ENCODE measurements at places on chromosomes 16 and 17.
A peak's percentile ranks its signal among the peaks of the same experiment; 100 is the strongest.

GRCh38 chr16:66273644-66274334, 92.7 kb upstream of the CDH5 start:
- no peak overlapping the region for H3K4me3 ChIP-seq
- no peaks in the 10 kb centered on the region for H3K27me3 ChIP-seq
- no peak for DNase-seq
- peaks cover 10% of the 10 kb centered on the region for H3K4me1 ChIP-seq
- H3K27ac ChIP-seq: no peak overlapping the region

DNA sequence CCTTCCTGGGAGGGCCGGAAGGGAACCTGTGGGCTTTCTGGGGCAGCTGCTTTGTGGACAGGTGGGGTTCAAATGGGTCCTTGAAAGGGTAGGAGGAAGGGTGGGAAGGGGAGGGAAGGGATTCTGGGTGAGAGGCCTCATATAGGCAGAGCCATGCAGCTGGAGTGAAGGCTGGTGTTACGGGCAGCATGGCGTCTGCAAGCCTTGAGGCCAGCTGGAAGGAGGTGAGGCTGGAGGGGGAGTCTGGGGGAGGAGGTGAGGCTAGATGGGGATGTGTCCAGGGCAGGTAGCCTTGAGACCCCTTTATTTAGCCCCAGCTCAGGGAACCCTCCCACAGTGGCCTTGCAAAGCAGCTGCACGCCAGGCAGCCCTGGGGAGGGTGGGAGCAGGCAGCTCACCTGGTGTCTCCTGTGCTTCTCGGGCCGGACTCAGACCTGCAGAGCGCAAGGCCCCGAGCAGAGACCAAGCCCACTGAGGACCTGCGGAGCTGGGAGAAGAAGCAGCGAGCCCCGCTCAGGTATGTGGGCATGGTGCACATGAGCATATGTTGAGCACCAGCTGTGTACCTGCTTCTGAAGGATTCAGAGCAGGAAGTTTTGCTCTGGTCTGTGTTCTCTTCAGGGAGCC, 50.6 kb downstream of the SNX20 start:
- no peak for DNase-seq
- no peaks in the 10 kb centered on the region for H3K27me3 ChIP-seq
- no peak overlapping the region for H3K27ac ChIP-seq
- H3K4me1 ChIP-seq: peaks cover 23% of the 10 kb centered on the region
- no peaks in the 10 kb centered on the region for H3K36me3 ChIP-seq

- H3K27me3 ChIP-seq: peaks cover 40% of the 10 kb centered on the region
- no peak for DNase-seq
- H3K4me3 ChIP-seq: no peak overlapping the region
- H3K4me1 ChIP-seq: no peaks in the 10 kb centered on the region
- H3K27ac ChIP-seq: no peak overlapping the region
Observed at GRCh38 chr17:31916491-31917064, 15.1 kb upstream of the UTP6 start.

DNA sequence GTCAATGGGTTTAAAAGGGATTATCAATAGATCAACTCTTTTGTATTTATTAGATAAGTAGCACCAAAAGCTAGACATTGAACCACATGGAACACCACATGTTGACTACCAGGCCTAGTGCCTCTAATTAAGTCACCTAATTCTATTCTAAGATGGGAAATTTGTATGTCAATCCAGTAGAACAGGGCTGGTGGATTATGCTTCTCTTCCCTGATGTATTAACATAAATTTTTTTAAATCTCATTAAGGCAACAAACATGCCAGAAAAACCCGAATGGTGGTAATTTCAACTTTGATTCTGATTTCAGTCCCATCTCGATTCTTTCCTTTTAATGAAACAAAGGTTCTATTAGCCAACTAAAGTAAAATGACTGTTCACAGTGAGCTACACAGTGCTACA, 92.6 kb downstream of the KANSL1 start:
- H3K4me3 ChIP-seq: no peak overlapping the region
- H3K36me3 ChIP-seq: no peaks in the 10 kb centered on the region

- no peaks in the 10 kb centered on the region for H3K4me1 ChIP-seq
- DNase-seq: no peak
- no peak overlapping the region for H3K27ac ChIP-seq
- no peaks in the 10 kb centered on the region for H3K27me3 ChIP-seq
- no peak overlapping the region for H3K4me3 ChIP-seq
Observed at GRCh38 chr16:22402191-22402590, 27.8 kb upstream of the CDR2 start.

DNA sequence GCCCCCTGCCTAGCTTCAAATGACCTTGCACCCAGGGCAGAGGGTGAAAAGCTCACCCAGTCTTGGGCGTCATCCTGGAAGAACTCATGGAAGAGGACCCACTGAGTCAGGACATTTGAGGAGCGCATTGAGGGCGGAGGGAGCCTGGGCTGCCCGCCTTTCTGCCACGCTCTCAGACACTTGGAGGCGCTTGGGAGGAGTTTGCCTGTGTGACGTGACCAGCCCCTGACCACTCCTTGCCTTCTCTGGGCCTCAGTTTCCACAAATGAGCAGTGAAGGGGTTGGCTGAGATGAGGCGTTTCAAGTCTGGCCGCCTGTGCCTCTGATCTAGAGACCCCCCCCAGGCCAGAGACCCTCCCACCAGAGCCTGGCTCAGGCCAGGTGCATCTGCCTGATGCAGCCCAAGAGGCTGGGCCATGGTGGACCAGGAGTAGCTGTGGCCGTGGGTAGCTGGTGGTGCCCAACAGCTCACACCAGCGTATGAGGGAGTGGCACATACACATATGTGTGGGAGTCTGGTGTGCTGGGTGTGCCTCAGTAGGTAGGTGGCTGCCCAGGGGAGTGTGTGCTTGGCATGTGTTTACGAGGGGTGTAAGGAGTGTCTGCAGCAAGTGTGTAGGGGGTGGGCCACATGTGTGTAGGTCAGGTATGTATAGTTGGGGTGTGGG, 80.2 kb upstream of the TOB1 start:
- no peak overlapping the region for H3K4me3 ChIP-seq
- peaks cover 60% of the 10 kb centered on the region for H3K4me1 ChIP-seq
- no peaks in the 10 kb centered on the region for H3K36me3 ChIP-seq
- H3K27ac ChIP-seq: no peak overlapping the region
- DNase-seq: peak; percentile 55

DNA sequence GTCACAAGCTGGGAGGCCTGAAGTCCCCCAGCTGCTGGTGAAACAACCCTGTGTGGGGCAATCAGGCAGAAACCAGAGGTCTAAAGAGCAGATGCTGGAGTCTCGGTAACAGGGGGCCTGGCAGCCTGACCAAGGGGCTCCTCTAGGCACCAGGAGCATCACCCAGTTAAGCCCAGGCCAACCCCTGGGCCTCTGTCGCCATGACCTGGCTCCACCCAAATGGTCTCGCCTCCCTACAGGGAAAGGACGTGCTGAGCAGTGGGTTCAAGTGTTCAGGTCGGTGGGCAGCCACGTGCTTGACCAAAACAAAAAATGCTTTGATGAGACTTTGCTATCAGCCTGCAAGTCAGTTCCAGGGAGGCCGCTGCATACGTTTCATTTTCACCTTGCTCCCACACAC, 240.3 kb downstream of the ZNF423 start:
- H3K36me3 ChIP-seq: no peaks in the 10 kb centered on the region
- H3K4me3 ChIP-seq: no peak overlapping the region
- H3K27ac ChIP-seq: no peak overlapping the region

DNA sequence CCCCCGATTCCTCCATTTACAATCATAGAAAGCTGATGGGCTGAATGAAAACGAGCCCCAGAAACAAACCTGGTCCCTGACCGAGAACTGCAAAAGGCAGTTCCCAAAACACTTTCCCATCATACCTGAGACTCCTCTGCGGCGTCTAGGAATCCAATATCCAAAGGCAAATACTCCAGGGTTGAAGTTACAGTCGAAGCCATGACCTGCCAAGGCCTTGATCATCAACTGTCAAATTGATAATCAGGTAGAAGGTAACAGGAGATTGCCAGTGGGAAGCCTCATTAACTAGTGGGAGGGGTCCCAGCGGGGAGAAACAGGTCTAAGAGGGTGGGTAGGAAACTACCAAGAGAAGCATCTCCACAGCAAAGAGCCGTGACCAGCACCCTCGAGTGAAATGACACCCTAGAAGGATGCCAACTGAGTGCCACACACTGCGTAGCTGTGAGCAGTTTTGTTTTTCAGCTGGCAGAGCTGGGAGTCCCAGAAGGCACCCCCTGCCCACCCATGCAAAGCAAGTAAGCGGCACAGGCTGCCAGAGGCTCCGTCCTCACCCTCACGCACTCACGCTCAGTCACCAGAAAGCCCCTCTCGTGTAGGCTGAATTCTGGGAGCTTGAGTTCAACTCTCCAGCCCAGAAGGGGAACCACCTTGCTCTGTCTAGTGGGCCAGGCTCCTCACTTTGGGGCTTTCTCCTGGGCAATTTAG, 146.1 kb downstream of the GAS7 start:
- H3K27ac ChIP-seq: peak overlapping the region; percentile 16
- no peaks in the 10 kb centered on the region for H3K36me3 ChIP-seq
- H3K4me1 ChIP-seq: peaks cover 11% of the 10 kb centered on the region
- no peak overlapping the region for H3K4me3 ChIP-seq

- H3K36me3 ChIP-seq: peaks cover 36% of the 10 kb centered on the region
- no peak for DNase-seq
- no peak overlapping the region for H3K4me3 ChIP-seq
- H3K27ac ChIP-seq: no peak overlapping the region
- no peaks in the 10 kb centered on the region for H3K4me1 ChIP-seq
Observed at GRCh38 chr17:16081507-16082087, 82.0 kb downstream of the TTC19 start.

GRCh38 chr17:9007052-9007714, 14.1 kb upstream of the NTN1 start:
- no peak overlapping the region for H3K27ac ChIP-seq
- no peaks in the 10 kb centered on the region for H3K27me3 ChIP-seq
- H3K4me3 ChIP-seq: no peak overlapping the region
- H3K36me3 ChIP-seq: no peaks in the 10 kb centered on the region

- no peaks in the 10 kb centered on the region for H3K4me1 ChIP-seq
- H3K27ac ChIP-seq: no peak overlapping the region
- no peak for DNase-seq
- no peaks in the 10 kb centered on the region for H3K36me3 ChIP-seq
- no peaks in the 10 kb centered on the region for H3K27me3 ChIP-seq
- H3K4me3 ChIP-seq: no peak overlapping the region
Observed at GRCh38 chr16:25888868-25889267, 197.1 kb downstream of the HS3ST4 start.

- H3K27me3 ChIP-seq: peaks cover 19% of the 10 kb centered on the region
- peak overlapping the region; percentile 53 for H3K27ac ChIP-seq
- H3K4me1 ChIP-seq: no peaks in the 10 kb centered on the region
- no peak overlapping the region for H3K4me3 ChIP-seq
- H3K36me3 ChIP-seq: no peaks in the 10 kb centered on the region
Observed at GRCh38 chr17:58331815-58332777, 3.5 kb upstream of the TSPOAP1 start.

DNA sequence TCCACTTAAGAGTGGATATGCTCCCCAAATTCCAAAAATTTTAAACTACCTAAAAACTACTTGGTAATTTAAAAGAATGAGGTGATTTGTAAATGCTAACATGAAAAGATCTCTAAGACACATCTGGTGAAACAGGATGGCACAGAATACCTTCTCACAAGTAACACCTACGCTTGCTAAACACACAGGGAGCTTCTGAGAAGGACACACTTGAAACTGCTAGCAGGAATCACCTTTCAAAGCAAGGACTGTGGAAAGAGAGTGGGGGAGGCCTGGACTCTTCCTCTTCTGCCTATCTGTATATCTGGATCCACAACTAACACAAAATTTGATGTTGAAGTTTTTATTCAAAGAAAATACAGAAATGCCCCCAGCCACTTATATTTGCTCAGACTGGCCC, 52.4 kb downstream of the CYTH1 start:
- DNase-seq: no peak
- H3K4me3 ChIP-seq: no peak overlapping the region
- H3K36me3 ChIP-seq: no peaks in the 10 kb centered on the region
- H3K27ac ChIP-seq: no peak overlapping the region

DNA sequence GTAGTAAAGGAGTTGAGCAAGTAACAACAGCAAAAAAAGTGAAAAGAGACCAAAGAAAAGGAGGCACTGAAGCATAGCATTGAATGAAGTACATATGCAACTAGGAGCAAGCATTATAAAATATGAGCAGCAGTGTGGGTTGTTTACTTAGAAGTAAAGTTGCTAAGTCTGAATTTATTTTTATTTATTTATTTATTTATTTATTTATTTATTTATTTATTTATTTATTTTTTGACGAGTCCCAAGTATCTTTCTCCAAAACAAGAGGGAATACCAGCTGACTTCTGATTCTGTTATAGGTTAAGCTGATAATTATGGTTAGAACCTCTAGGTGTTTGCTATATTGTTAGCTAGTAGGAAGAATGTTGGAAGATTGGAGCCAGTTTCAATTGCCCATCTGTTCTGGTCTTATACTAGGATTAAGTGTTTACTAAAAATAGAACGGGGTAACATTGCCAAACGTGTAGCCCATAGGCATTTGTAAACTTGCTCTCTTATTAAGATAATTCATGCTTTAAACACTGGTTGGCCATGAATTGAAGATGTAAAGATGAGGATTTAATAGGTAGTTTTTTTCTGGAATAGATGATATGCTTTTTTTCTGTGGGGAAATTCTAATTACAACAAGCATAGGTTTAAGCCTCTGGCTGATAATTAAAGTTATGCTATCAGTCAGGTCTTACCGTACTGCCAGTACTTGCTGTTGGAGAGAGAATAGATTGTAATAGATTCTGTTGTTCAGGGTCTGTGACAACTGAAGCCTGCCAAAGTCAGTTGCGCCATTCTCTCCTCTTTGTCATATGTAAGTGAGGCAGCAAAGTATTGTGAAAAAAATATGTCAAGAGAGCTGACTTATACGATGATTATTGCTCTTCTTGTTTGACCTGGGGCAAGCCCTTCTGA, 66.7 kb downstream of the PPM1E start:
- H3K27ac ChIP-seq: no peak overlapping the region
- no peaks in the 10 kb centered on the region for H3K27me3 ChIP-seq
- no peak overlapping the region for H3K4me3 ChIP-seq
- no peaks in the 10 kb centered on the region for H3K4me1 ChIP-seq

GRCh38 chr16:3654249-3654991, at the start of gene DNASE1:
DNASE1 (plus strand) TSS chr16:3654691; CDS start chr16:3655374, 683 bp downstream.
- no peaks in the 10 kb centered on the region for H3K4me1 ChIP-seq
- H3K36me3 ChIP-seq: peaks cover 23% of the 10 kb centered on the region
- no peak within 1 kb of the TSS for H3K4me3 ChIP-seq
- peak; percentile 71 for DNase-seq
- no peak within 1 kb of the TSS for H3K27ac ChIP-seq

DNA sequence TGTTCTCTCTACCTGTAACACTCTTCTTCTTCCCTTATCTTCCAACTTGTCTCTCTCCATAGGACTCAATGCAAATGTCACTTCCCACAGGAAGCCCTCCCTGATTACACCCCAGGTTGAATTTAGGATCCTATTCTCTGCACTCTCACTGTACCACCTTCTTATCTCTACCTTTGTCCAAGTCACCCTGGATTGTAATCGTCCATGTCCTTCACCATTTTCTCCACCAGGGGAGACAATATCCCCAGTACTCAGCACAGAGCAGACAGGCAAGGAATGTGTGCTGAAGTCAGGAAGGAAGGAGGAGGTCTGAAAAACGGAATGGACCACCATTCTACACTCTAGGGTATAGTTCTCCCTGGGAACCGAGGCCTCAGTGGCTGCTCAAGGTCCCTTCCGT, 14.2 kb downstream of the C16orf82 start:
- H3K4me1 ChIP-seq: no peaks in the 10 kb centered on the region
- H3K4me3 ChIP-seq: no peak overlapping the region
- H3K36me3 ChIP-seq: no peaks in the 10 kb centered on the region
- H3K27ac ChIP-seq: no peak overlapping the region
- peaks cover 5% of the 10 kb centered on the region for H3K27me3 ChIP-seq
